ENCODE measurements at places on chromosomes 3 and 15.

- H3K27me3 ChIP-seq = no peaks in the 10 kb centered on the region
- H3K36me3 ChIP-seq = no peaks in the 10 kb centered on the region
- H3K27ac ChIP-seq = no peak overlapping the region
- H3K4me1 ChIP-seq = no peaks in the 10 kb centered on the region
Measured at GRCh38 chr3:152676810-152677379, 158.0 kb upstream of the P2RY1 start.

DNA sequence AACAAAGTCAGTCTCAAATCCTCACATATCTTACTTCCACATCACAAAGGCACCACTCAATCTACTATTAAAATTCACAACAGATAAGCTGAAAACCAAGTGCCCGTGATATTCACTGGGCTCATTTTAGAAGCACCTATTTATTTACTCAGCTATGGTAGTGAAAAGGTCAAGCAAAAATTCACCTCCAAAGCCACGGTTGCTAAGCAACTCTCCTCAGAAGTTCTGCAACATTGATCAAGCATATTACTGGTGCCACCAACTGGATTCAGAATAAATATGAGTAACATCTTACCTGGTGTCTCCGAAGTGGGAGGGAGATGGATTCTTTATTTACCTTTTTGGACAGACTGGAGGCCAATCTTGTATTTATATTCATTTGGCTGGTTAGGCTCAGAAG is 714.8 kb downstream of the FHIT start:
- no peaks in the 10 kb centered on the region for H3K27me3 ChIP-seq
- H3K4me3 ChIP-seq = no peak overlapping the region
- DNase-seq = no peak

DNA sequence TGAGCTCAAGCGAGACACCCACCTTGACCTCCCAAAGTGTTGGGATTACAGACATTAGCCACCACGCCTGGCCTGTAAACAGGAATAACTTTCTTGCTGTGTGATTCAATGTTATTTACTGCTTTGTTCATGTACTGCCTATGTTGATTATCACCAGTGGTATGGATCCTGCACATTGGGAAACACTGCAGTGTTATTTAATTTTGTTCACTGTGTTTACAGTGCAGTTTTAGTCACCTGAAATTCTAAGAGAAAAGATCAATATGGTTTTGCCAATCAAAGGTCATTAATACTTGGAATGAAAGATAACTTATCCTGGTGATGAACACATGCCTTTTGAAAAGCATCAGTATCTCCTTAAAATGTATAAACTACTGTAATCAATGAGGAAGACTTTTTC is 8.6 kb upstream of the GABPB1 start:
- no peaks in the 10 kb centered on the region for H3K27me3 ChIP-seq
- no peak for DNase-seq
- no peaks in the 10 kb centered on the region for H3K4me1 ChIP-seq
- peaks cover 13% of the 10 kb centered on the region for H3K36me3 ChIP-seq

DNA sequence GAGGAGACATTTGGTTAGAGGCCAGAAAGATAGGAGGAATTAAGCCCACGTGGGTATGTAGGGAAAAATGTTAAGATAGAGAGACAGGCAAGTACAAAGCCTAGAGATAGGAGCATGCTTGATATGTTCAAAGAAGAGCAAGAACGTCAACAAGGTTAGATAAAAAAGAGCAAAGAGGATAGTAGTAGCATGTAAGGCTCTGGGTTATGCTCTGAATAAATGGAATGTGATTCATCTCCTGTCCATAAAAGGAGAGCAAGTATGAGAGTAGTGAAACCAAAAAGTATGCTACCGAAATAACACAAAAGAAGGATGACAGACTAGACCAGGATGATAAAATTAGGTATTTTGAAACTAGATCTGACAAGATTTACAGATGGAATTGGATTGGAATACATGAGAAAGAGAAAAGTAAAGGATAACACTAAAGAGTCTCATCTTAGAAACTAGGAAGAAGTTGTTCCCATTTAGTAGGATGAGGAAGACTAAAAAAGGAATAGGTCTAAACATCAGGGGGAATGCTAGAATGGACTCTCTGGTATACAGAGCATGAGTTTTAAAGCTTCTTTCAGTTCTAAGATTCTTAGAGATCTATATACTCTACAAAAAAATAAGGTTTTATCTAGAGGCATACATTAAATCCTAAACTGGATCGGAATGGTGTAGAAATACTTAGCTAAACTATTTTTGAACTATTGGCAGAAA is 59.1 kb downstream of the TRPM7 start:
- peaks cover 51% of the 10 kb centered on the region for H3K36me3 ChIP-seq
- H3K27me3 ChIP-seq = no peaks in the 10 kb centered on the region
- no peak for DNase-seq

DNA sequence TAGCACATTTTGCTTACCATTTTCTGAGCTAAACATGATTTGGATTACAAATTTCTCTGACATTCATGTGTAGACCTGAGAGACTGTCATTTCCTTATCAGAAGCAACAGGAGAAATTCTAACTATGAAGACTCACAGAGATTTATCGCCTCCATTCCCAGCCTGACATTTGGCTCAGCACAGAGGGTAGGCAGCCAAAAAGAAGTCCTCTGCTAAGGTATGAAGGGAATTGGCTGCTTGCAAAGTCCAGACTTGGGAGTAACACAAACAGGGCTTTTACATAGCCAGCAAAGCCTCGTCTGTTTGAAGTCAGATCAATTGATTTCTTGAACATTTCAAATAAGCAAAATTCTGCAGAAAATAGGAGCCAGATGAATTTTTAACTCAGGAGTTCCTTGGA is 57.0 kb upstream of the CMSS1 start:
- no peak overlapping the region for H3K4me3 ChIP-seq
- H3K27ac ChIP-seq = peak overlapping the region; percentile 22
- no peaks in the 10 kb centered on the region for H3K36me3 ChIP-seq
- no peak for DNase-seq

DNA sequence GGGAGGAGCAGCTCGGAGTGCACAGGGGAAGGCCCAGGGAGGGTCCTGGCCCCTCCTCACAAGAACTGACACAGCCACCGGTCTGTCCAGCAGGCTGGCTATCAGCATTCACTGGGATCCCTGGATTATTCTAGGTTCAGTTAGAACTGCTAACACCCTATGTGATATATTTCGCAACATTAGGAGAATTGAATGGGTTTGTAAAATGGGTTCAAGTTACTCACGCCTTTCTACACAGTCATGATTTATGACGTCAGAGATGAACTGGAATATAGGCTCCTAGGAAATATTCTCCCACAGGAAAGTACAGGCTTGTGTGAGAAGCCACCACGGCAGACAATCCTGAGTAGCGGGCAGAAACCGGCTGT is 969 bp upstream of the BSN start:
- peak overlapping the region; percentile 83 for H3K4me3 ChIP-seq
- H3K36me3 ChIP-seq = no peaks in the 10 kb centered on the region
- peaks cover 19% of the 10 kb centered on the region for H3K4me1 ChIP-seq
- H3K27me3 ChIP-seq = no peaks in the 10 kb centered on the region
- DNase-seq = no peak
- no peak overlapping the region for H3K27ac ChIP-seq

Data from tibial artery (tissue), 4 donors.